Ascending aorta (tissue), 2 donors: ENCODE measurements at places on chromosomes 7 and 10.

DNA sequence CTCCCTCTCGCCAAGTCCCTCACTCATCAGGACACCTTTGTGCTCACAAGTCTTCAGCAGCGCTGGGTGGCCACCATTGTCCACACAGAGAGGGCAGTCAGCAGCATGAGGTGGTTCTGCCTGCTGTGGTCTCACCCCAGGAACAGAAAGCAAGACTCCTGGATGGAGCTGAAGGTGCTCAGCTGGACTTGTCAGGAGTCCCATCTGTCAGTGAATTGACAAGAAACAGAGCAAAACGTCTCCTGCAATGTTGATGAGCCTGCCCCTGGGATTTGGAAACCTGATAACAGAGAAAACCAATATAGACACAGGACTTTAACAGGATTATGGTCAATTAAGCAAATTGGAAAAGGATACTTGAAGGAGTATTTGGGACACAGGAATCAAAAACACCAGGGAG lies 122.2 kb upstream of the PRSS58 start:
- no peaks in the 10 kb centered on the region for H3K4me1 ChIP-seq
- H3K27ac ChIP-seq, result no peak overlapping the region
- no peak for DNase-seq
- no peak overlapping the region for H3K4me3 ChIP-seq

- no peaks in the 10 kb centered on the region for H3K36me3 ChIP-seq
- H3K4me1 ChIP-seq, result peaks cover 6% of the 10 kb centered on the region
- DNase-seq, result no peak
- peak within 1 kb of the TSS; percentile 77 for H3K27ac ChIP-seq
- no peaks in the 10 kb centered on the region for H3K27me3 ChIP-seq
- H3K4me3 ChIP-seq, result peak within 1 kb of the TSS; percentile 71
Observed at GRCh38 chr10:24208661-24209431, at the start of gene KIAA1217. TSS of gene KIAA1217 (plus strand) at chr10:24209138. CDS start at chr10:24209194, 56 bp downstream.

DNA sequence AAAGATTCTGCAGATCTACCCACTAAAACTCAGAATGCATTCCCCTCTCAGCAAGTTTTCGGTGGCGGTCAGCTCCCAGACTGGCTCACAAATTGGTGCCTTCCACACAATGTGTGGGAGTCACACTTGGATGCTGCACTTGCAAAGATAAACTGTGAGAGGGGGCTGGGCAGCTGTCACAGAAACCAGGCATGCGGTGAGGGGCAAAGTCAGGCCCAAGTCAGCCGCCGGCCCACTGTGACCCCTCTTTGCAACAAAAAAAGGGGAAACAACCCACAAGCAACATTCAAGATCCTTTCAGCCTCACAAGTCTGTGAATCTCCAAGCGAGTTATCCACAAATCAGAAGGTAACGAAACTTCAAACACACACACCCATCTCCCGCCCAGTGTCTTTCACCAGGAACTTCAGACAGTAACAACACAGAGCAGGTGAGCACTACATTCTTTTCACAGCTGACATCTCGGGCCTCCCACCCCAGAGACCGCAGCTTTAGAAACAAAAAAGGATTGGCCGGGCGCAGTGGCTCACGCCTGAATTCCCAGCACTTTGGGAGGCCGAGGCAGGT lies 32.0 kb downstream of the SNX8 start:
- no peak overlapping the region for H3K27ac ChIP-seq
- H3K36me3 ChIP-seq, result no peaks in the 10 kb centered on the region
- H3K4me1 ChIP-seq, result no peaks in the 10 kb centered on the region
- no peaks in the 10 kb centered on the region for H3K27me3 ChIP-seq
- DNase-seq, result no peak

- H3K36me3 ChIP-seq, result no peaks in the 10 kb centered on the region
- no peak for DNase-seq
- H3K4me3 ChIP-seq, result peak overlapping the region; percentile 71
- no peaks in the 10 kb centered on the region for H3K4me1 ChIP-seq
- no peak overlapping the region for H3K27ac ChIP-seq
Observed at GRCh38 chr10:90856964-90857634, 740 bp downstream of the HTR7 start.

GRCh38 chr10:24446739-24447138 lies 237.8 kb downstream of the KIAA1217 start:
- H3K4me3 ChIP-seq, result no peak overlapping the region
- H3K36me3 ChIP-seq, result no peaks in the 10 kb centered on the region
- no peaks in the 10 kb centered on the region for H3K4me1 ChIP-seq
- no peak overlapping the region for H3K27ac ChIP-seq
- no peak for DNase-seq
- H3K27me3 ChIP-seq, result no peaks in the 10 kb centered on the region

GRCh38 chr10:61970182-61971002 lies 68.9 kb downstream of the ARID5B start:
- H3K27me3 ChIP-seq, result no peaks in the 10 kb centered on the region
- H3K27ac ChIP-seq, result peak overlapping the region; percentile 43
- no peak for DNase-seq

- peak overlapping the region; percentile 77 for H3K4me3 ChIP-seq
- no peak for DNase-seq
- no peaks in the 10 kb centered on the region for H3K36me3 ChIP-seq
- no peaks in the 10 kb centered on the region for H3K27me3 ChIP-seq
Observed at GRCh38 chr7:94908323-94909178, 1.2 kb downstream of the PPP1R9A start.
